ENCODE measurements at places on chromosomes 5 and 9.
A peak's percentile ranks its signal among the peaks of the same experiment; 100 is the strongest.

GRCh38 chr9:123823194-123823947 lies 106.6 kb downstream of the DENND1A start:
- DNase-seq: no peak

DNA sequence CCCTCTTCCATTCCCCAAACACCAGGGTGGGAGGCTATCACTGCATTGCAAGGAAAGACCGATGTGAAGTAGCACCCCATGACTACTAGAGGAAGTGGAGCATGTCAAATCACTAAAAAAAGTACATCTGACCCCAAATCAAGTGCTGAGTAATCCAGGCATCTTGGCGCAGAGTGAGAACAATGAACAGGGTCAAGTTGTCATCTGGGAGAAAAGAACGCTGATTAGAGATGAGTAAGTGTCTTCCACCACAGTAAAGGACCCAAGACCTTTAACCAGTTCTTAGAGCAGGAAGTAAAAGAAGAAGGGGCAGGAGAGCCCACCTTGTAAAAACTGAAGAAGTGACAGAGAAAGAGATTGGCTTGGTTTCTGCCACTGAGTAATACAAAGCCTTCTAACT lies 75.0 kb upstream of the RAD23B start:
- no peak for DNase-seq

DNA sequence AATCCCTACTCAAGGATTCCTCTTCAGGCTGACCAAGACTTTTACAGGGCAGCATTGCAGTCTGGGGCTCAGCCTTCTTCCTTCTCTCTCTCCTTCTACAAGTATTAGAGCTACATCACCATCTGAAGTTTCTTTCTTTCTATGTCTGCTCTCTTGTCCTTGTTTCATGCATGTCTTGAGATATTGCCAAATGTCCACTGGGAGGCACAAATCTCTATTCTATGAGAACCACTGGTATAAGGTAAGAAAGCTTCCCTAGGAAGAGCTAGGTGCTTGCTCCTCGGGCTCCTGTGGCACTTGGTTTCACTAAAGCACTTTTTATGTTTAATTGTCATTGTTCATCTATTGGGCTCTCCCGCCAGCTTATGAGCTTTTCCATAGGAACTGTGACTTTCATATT lies 289.2 kb upstream of the PCSK5 start:
- no peak for DNase-seq

GRCh38 chr9:79165020-79165780 lies 406.6 kb upstream of the TLE4 start:
- no peak for DNase-seq

GRCh38 chr5:95701074-95701473 lies 18.3 kb upstream of the SPATA9 start:
- DNase-seq: no peak

DNA sequence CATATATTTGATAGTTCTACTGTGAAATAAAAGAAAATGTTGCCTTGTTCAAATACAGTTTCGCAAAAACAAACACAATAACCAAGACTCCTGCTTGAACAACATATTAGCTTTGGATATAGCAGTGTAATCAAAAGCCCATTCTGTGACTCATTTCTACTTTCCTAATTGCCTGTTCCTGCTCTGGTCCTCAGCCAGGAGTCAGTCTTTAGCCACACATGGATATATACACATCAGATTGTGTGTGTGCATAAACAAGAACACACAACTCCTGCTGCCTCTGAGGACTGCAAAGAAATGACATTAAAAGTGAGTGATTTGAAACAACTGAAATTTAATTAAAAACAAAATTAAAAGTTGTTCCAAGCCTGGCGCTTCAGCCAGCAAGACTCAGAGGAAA lies 334.8 kb downstream of the TRIM32 start:
- DNase-seq: no peak

GRCh38 chr9:131636593-131636992 lies 91.3 kb downstream of the PRRT1B start:
- no peak for DNase-seq

- DNase-seq: no peak
These were observed 166.1 kb downstream of the CACNA1B start for GRCh38 chr9:138043411-138044345.

DNA sequence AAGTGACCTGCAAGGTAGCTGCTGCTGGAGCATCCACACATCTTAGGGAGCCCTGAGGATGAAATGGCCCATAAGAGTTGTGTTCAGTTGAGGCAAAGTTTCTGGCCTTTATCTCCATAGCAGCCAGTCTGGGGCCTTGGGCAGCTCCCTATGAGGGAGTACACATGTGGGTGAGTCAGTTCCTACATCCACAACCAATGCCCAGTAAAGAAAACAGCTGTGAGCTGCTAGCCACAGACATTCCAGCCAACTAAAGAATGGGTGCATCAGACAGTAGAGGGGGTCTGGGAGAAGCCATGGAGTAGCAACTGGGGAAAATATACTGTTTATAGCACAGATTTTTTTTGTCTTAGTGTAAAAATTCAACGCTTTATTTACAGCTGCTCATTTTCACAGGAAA lies 720.7 kb downstream of the TLE1 start:
- no peak for DNase-seq

DNA sequence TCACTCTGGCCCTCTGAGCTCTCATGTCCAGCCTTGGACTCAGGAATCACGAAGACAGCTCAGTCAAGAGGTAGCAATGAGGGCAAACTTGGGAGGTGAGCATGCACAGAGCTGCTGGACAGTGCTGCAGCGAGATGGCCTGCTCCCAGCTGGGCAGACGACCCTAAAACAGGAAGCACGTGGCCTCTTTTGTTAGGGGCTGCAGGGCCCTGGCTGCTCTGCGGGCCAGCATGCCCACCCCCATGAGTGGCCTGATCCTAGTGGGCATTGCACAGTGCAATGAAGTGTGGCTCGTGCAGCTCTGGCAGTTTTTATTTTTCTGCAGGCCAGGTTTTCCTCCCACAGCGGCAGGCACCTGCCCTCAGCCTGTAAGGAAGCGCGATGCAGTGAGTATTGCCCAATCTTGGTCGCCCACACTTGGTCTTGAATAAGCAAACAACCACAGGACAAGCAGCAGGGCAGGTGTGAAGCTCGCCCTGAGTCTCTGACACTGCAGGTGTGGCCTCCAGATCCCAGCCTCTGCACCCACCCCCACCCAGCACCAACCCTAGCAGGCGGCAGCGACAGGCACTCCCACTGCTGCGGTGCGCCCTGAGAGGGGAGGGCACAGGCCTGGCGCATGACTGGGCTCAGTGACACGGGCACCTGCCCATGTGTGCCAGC lies 60.8 kb downstream of the SEMA4D start:
- peak; percentile 54 for DNase-seq

- no peak for DNase-seq
These were observed 67.4 kb downstream of the ZNF608 start for GRCh38 chr5:124678922-124679519.

DNA sequence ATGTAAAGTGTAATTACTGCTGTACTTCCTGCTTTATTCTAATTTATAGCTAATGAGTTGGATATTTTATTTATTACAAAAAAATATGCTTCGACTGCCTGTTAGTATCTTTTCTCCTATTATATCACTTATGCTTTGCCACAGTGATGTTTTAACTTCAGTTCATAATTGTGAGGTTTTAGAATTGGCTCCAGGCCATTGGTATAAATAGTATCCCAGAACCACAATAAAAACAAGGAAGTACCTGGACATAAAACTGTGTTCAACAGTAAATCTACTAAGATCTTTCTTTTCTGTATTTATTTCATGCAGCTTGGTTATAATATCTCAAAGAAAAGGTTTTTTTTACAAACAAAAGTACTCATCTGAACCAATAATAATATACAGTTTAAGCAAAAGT lies 354.3 kb upstream of the CDH9 start:
- no peak for DNase-seq

GRCh38 chr9:128550770-128551656 lies 1.4 kb upstream of the SPTAN1 start:
- no peak for DNase-seq

GRCh38 chr5:42360056-42360455 lies 63.2 kb upstream of the GHR start:
- DNase-seq: no peak

- peak; percentile 46 for DNase-seq
These were observed 70.3 kb downstream of the FYB1 start for GRCh38 chr5:39148983-39149534.

- DNase-seq: no peak
These were observed 87.4 kb upstream of the SH3PXD2B start for GRCh38 chr5:172541773-172542136.

GRCh38 chr9:130860458-130861316 lies 25.6 kb downstream of the ABL1 start:
- no peak for DNase-seq

GRCh38 chr9:38659538-38659937 lies 39.1 kb upstream of the ANKRD18A start:
- no peak for DNase-seq

- no peak for DNase-seq
These were observed 31.2 kb downstream of the STC2 start for GRCh38 chr5:173296737-173297676.

GRCh38 chr5:14665101-14665822 lies 744 bp downstream of the OTULIN start:
- DNase-seq: peak; percentile 52

DNA sequence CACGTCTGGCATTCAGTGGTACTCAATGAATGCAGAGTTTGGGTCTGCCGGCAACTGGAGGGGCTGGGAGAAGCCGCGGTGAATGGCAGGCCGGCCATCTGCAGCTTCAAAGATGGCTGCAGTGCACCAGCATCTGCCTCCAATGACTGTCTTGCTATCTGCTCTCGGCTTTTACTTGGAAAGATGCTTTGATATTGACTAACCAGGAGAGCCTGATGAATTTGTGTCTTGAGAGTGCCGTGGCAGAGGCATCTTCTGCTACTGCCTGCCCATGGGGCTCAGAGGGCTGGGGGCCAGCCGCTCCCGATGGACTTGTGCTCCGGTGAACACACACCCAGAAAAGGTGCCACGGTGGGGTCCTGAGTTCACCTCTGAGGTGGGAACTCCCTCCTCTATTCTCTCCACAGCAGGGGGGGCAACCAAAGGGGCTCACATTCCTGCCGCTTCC lies 164.5 kb downstream of the COL23A1 start:
- no peak for DNase-seq

GRCh38 chr5:175745210-175745609 lies 87.3 kb downstream of the HRH2 start:
- no peak for DNase-seq

- no peak for DNase-seq
These were observed 134.5 kb downstream of the PALM2AKAP2 start for GRCh38 chr9:109914280-109915027.

- no peak for DNase-seq
These were observed 145.1 kb upstream of the SMIM23 start for GRCh38 chr5:171640480-171640879.

DNA sequence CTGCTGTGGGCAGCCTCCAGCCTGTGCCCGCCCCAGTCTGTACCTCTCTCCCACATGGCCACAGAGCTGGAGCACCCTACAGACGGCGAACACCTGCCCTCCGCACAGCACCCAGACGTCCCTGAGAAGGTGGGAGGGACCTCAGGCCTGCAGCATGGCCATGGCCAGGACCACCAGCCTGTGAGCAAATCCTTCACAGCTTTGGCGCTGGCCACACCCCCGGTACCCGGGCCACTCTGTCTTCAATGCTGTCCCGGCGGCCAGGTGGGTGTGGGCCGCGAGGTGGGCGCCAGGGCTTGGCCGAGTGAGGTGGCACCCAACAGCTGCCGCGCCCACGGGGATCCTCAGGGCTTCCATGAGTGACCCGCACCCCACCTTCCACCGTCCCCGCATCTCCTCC lies 18.7 kb downstream of the NOTCH1 start:
- no peak for DNase-seq

GRCh38 chr5:124755041-124755440 lies 8.6 kb upstream of the ZNF608 start:
- no peak for DNase-seq

- no peak for DNase-seq
These were observed 106.4 kb upstream of the ASTN2 start for GRCh38 chr9:117521293-117521692.

DNA sequence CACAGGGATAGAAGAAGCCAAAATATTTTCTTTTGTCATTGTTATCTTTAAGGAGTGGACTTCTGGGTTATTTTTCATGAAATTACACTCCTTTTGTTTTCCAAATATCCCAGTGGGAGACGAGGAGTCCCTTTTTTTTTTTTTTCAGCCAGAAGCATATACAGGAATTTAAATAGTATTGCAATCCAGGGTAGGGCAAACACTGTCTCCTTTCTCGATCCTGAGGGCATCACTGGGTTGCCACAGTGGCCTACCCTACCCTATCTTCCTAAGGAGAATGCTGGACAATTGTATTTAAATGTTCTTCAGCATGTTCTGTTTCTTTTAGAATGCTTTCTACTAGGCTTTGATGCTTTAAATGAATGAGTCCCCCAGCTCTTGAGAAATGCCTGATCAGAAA lies 47.9 kb downstream of the LRRC70 start:
- no peak for DNase-seq

GRCh38 chr9:136376457-136376856 lies 3.0 kb upstream of the CARD9 start:
- DNase-seq: no peak

DNA sequence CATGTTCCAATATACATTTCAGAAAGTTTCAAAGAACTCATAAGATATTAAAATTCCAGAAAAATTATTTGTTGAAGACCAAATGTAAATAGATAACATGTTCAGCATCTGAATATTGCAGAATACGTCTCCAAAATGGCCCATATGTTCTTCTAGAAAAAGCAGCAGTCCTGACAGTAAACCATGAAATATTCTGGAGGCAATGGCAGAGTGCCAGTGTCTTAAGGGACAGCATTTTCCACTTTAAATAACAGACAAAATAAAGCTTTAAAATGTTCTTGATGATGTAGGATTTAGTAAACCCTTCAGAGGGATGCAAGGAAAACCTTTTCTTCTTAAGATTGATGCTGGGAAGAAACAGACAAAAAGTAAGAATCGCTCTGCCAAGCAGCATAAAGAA lies 721.0 kb downstream of the NR2F1-AS1 start:
- DNase-seq: no peak

DNA sequence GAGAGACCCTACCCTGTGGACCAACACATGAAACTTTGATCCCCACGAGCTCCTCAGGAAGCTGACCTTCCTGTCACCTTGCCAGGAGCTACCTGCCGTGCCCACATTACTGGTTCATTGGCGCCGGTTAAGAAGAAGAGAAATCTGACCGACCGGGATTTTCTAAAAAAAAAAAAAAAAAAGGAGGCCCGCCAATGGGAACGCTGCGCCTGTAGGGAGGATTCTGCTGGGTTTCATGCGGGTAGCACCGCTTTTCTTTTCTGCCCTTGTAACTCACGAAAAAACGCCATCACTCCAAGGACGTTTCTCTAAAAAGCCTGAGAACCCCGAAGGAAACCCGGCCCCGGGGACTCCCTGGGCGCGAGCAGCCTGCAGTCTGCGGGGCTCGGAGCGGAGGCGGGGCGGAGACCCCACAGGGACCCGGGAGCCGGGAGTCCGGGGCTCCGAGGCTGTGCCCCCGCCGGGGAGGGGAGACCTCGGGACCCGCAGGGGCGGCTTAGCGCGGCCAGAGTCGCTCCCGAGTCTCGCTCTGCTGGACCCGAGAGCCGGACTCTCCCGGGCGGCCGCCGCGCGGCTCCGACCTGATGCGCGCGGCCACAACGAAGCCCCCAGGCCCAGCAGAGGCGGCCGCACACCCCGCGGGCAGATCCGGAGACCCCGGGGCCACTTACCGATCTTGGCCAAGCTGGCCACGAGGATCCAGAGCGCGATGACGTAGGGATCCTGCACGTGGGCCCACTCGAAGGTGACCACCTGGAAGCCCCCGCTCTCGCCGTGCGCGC lies 617 bp downstream of the SLC9A3 start:
- no peak for DNase-seq

Measured in activated CD4-positive, alpha-beta T cell treated with anti-CD3 and anti-CD28 coated beads, Interleukin-2, amount 50 U/mL, for 16 hours (primary cell).